Natural killer cell treated with Interleukin-12 subunit alpha and Interleukin-12 subunit beta and Interleukin-15 and Interleukin-18, amount 100 ng/mL, for 72 hours (primary cell): ENCODE measurements at places on chromosomes 11 and 22.
A peak's percentile ranks its signal among the peaks of the same experiment; 100 is the strongest.

GRCh38 chr11:116217006-116217405 lies 555.8 kb downstream of the BUD13 start:
- DNase-seq: no peak

GRCh38 chr22:34620832-34621231 lies 445.1 kb upstream of the ISX start:
- DNase-seq: no peak

- no peak for DNase-seq
Observed at GRCh38 chr22:24303007-24303406, 32.4 kb downstream of the SPECC1L start.

DNA sequence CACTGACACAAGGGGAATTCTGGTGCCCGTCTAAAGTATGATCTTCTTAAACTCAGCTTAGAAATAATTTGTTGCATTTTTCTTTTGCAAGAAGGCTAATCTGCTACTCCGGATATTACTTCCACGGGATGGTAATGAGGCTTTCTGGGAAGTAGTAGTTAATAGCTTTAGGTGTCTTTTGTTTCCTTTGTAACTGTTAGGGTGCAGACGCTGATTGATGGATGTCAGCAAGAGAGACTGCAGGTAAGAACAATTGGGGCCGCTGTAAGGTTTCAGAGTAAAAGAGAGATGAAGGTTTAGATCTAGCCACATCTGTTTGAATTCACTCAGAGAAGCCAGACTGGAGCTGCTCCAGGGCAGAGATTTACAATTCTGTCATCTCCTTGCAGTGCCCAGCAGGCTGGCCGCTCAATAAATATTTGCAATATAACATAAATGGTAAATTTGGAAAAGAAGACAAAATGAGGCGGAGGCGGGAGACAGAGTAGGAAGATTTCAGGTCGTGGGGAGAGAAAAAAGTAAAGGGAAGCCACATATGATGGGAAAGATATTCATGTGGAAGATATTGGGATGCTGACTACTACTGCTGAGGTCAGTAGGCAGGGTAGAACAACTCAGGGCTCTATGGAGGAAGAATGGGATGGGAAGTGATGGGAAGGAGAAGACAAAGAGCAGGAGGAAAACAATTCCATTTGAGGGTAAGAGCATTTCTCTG lies 320.5 kb downstream of the AASDHPPT start:
- no peak for DNase-seq

- no peak for DNase-seq
Observed at GRCh38 chr11:131446590-131447275, 76.3 kb downstream of the NTM start.

- no peak for DNase-seq
Observed at GRCh38 chr11:92902417-92902816, 67.0 kb upstream of the MTNR1B start.

GRCh38 chr11:59062602-59063529 lies 23.2 kb upstream of the GLYATL1B start:
- no peak for DNase-seq

DNA sequence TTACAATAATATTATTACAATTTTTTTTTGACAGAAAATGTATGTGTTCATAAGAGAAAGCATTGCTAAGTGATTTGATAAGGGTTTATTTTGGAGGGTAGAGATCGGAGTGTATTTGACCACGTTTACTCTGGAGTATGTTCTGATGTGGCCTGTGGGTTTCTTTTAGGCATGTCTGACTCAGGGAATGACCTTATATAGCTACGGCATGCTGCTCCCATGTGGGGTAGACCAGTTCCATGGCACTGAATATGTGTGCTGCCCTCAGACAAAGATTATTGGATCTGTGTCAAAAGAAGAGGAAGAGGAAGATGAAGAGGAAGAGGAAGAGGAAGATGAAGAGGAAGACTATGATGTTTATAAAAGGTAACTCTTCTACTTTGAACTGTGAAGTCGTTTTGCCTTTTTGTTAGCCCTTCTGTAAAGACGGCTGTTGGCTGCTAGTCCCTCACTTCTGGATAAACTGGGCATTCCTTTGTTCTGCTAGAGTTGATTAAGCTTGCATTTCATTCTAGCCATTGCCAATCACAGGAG lies 38.1 kb upstream of the ST14 start:
- DNase-seq: no peak

GRCh38 chr22:19913337-19913936 lies 28.1 kb upstream of the COMT start:
- no peak for DNase-seq

GRCh38 chr11:66346476-66347424 lies 679 bp downstream of the B4GAT1 start:
- DNase-seq: no peak

GRCh38 chr11:25766332-25767015 lies 565.5 kb upstream of the ANO3 start:
- DNase-seq: no peak

DNA sequence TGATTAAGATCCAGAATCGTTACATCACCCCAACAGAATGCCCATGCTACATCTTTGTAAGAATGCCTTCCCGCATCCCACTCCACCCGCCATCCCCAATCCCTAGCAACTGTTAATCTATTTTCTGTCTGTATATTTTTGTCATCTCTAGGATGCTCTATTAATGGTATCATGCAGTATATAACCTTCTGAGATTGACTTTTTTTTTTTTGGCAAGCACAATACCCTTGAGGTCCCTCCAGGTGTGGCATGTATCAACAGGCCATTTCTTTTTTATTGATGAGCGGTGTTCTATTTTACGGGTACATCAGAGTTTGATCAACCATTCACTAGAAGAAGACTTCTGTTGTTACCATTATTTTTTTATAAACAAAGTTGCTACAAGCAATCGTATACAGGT lies 30.2 kb upstream of the SCN3B start:
- no peak for DNase-seq

GRCh38 chr11:61123775-61124571 lies 21.7 kb downstream of the CD5 start:
- DNase-seq: no peak

- DNase-seq: no peak
Observed at GRCh38 chr22:32901925-32902324, 100.4 kb downstream of the TIMP3 start.

- DNase-seq: no peak
Observed at GRCh38 chr11:36719358-36720107, 121.5 kb upstream of the RAG2 start.

DNA sequence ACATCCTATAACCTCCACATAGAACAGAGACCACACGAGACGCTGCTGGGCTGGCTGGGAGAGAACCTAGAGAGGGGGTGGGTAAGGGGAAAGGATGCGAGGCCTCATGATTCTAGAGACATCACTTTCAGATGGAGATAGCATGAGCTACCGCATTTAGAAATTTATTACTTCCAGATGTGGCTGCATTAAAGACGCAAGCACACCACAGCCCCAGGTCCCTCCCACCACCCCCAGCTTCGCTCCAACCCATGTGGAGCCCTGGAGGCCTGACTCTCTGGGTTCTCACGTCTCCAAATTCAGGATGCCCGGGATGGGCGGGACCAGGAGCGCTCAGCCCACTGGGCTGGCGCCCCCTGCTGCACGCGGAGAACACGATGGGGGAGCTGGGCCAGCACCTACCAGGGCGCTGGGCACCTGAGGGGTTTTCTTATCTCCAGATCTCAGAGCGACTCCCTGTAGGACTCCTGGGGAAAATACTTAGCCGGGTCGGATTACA lies 13.6 kb downstream of the MRPL21 start:
- no peak for DNase-seq

DNA sequence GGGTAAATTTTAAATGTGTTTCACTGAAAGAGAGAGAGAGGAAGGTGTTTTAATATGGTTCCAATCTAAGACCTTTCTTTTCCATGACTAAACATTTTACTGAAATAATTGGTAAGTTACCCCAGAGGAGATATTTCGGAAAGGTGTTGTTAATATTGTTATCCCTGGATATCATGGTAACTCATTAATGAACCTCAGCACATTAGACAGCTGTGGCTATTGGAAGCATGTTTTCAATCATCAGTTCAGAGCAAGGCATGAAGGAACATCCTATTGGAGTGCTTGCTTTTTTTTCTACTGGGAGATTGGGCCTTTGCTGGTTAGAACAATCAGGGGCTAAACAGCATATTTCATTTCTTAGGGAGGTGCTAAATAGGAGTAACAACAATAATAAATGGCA lies 11.8 kb downstream of the BARX2 start:
- no peak for DNase-seq

- DNase-seq: peak; percentile 37
Observed at GRCh38 chr22:48489551-48490499, 1337.8 kb downstream of the BRD1 start.

GRCh38 chr11:12377106-12377823 lies at the start of gene PARVA:
Gene PARVA (plus strand): TSS chr11:12377571. CDS start chr11:12377648, 77 bp downstream.
- DNase-seq: no peak

DNA sequence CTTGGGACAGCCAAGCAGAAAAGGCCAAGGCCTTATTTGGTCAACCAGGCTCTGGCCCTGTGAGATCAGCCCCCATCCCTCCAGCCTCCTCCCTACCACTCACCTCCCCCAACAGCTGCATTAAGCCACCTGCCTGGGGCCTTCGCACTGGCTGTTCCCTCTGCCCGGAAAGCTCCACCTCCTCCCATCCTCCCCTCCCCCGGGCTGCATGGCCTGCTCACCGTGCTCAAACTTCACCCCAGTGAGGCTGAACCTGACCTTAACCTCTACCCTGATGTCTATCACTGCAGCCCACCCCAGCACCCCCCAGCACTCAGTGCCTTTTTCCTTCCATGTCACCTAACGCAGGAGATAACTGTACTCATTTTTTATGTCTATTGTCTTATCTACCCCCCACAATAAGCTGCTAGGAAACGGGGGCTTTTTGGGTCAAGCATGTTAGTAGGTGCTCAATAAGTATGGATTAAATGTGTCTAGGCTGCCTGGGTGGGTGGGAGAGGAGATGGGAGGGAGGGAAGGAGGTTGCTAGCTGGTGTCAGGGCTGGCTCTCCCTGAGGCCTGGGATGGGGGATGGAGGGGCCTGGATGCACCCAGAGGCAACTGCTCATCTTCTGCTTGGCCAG lies 912 bp downstream of the PTPRCAP start:
- peak; percentile 87 for DNase-seq

DNA sequence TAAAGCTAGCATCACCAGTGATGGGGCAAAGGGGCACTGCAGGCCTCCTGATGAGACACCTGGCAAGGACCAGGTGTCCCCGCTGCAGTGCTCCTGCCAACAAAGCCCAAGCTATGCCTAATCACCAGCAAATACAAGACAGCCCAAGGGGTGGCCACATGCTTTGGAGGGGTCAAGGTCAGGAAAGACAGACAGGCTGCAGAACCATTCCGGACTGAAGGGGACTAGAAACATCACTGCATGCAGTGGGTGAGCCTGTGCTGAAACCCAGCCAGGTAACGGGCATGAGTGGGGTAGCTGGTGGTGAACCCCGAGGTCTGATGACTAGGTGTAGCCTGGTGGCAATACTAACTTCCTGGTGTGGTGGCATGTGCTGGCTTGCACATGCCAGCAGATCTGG lies 111.1 kb downstream of the MED15 start:
- no peak for DNase-seq

GRCh38 chr11:63840356-63841060 lies 1.6 kb downstream of the MARK2 start:
- no peak for DNase-seq

GRCh38 chr11:30586251-30587144 lies at the start of gene MPPED2:
Gene MPPED2 (minus strand): TSS chr11:30586353. CDS start chr11:30580373, 5,980 bp downstream.
- DNase-seq: no peak

DNA sequence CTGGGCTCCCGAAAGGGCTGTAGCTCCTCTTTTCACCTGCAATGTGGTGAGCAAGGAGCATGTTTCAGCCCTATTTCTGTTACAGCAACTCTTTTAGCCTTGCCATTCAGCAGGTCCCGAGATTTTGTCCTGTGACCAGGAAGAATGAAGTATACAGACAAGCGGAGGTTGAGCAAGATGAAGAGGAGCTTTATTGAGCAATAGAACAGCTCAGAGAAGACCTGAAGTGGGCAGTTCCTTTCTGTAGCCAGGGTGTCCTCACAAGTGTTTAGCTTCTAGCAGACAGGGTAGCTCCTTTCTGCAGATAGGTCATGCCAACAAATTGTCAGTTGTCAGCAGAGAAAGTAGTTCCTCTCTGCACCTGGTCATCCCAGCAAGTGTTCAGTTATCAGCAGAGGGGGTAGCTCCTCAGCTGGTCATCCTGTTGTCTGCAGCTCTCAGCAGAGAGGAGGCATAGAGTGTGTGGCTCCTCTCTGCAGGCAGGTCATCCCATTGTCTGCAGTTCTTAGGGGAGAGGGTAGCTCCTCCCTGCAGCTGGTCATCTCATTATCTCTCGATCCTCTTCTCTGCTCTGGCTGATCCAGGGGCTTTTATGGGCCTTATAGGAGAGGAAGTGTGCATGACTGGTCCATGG lies 5.4 kb upstream of the OR56A4 start:
- no peak for DNase-seq

DNA sequence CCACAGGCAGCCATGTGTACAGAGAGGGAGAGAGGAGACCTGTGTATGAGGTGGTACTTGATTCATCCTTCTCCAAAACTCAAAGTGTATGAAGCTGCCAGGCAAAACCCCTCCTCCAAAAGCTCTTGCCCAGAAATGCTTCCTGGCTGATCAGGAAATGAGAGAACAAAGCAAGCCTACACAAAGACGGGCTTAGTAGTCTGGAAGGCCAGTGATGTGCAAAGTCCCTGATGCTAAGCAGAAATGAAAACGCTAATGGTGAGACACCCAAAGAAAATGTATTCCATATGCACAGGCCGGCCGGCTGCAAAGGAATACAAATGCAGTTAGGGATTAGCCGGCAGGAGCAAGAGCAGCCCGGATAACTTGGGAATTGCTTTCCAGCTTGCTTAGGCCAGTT lies 234.9 kb upstream of the CADM1 start:
- DNase-seq: no peak

GRCh38 chr11:66432597-66432996 lies 6.1 kb downstream of the MRPL11 start:
- no peak for DNase-seq

GRCh38 chr11:118895093-118896039 lies 11.7 kb downstream of the CXCR5 start:
- no peak for DNase-seq

DNA sequence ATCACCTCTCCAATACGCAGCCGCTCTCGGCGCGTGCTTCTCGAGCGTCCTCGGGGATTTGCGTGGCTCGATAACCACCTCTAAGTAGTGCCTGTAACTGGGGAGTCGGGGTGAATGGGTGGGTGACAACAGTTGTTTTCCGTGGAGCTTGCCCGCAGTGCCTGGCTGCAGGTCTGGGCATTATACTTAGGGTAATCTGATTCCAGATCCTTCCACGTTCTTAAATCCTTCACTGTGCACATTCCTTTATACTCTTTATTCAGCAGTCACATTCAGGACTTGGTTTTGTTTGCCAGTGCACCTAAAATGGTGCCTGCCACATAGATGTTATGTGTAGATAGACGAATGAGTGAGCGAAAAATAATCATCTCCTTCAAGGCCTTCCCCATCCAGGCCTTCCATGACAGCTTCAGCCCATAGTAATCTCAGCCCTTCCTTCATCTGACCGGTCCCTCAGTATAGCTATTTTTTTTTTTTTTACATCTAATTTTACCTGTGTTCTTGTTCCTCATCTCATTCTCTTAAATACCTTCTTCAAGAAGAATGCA lies 602 bp downstream of the NAT10 start:
- DNase-seq: no peak

GRCh38 chr11:106495046-106495445 lies 417.6 kb downstream of the AASDHPPT start:
- DNase-seq: no peak
